ENCODE measurements at places on chromosomes 4 and X. TPM values are rescaled to one million over a fixed set of nuclear protein-coding genes. Genes with fewer than 3 reads are reported as not detected.

DNA sequence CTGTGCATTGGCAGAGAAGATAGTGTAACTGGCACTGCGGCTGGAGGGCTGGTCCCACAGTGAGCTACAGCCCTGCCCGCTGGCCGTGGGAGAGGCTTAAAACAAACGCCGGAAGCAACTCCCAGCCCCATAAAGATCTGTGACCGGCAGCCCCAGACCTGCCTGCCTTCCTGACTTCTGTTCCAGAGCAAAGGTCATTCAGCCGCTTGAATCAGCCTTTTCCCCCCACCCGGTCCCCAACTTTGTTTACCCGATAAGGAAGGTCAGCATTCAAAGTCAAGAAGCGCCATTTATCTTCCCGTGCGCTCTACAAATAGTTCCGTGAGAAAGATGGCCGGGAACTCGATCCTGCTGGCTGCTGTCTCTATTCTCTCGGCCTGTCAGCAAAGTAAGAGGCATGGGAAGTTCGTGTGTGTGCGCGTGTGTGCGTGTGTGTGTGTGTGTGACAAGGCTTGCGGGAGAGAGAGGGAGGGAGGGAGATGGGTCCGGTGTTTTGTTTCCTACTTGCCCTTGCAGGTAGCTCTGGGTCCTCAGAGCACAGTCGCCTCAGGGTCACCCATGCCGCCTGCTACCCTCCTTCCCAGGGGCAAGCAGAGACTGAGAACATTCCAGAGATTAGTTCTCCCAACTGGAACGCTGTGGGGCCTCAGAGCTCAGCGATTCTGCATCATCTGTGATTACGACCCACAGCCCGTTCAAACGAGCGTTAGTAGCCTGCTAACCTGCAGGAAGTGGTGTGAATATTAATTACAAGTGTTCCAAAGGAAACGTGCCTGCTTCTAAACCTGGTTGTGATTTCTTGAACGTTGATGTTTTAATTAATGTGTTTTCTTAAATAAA lies at the start of gene MGST2:
MGST2 (plus strand) TSS at position 130 of the 840 bp plus-strand sequence; CDS start at position 331, 201 bp downstream.
- DNase-seq: peak; percentile 70

DNA sequence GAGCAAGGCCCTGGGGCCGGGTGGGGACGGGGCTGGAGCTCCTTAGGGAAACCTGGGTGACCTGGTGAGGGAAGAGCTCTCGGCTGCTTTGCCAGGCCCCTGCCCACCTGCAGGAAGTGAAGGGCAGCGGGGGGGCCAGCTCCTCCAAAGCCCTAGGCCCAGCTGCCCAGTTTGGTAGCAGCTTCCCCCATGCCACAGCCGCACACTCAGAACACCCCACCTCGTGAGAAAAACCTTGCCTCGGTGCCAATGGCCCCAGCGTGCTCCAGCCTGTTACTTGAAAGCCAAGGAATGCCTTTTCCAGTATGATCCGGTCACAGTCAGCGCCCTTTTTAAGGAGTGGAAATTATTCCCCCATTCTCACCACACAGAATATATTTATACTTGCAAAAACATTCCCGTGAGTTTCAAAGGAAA lies 38.3 kb downstream of the ACOX3 start:
- DNase-seq: no peak

GRCh38 chr4:121076416-121076815 lies 4.1 kb upstream of the NDNF start:
- DNase-seq: no peak

DNA sequence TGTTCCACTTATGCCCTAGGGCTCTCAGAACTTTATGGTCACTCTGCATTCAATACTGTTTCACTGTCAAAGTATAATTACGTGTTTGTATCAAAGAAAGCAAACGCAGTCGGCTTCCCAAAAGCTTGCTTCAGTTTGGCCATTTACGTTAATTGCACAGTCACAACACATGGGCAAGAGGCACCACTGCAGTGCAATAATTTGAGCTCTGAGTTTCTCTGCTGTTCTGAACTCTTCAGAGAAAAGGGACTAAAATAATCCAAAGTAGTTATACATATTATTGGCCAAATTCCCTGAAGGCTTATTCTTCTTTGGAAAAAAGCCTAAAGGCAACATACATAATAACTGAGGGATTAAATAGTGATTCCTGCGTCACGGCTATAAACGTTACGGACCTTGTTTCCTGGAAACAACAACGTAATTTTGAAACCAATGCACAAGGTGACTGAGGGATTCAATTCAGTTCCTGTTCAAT lies 51.3 kb downstream of the RNF150 start:
- no peak for DNase-seq

GRCh38 chr4:124790471-124790870 lies 77.9 kb upstream of the ANKRD50 start:
- DNase-seq: no peak

GRCh38 chrX:150625875-150626274 lies 57.5 kb downstream of the MTM1 start:
- no peak for DNase-seq

GRCh38 chrX:10104958-10105658 lies 51.7 kb upstream of the CLCN4 start:
- DNase-seq: no peak

- no peak for DNase-seq
These were observed 1.4 kb downstream of the CNKSR2 start for GRCh38 chrX:21375708-21376009.

DNA sequence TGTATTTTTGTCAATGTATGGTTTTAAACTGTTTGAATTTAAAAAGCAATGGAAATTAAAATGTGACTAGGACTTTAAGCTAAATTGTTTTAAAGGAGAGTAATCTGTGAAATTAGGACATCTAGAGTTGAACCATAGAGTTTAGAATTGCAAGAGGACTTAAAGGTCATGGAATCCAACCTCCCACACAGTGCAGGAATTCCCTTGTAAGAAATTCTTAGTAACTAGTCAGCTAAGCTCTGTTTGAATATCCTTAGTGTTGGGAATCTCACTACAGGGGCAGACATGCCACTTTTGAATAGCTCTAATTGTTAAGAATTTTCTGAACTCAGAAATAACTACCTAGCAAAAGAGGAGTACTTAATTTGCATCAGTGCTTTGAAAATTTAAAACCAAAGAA lies 292.9 kb downstream of the IL1RAPL1 start:
- DNase-seq: no peak

GRCh38 chr4:109786846-109787245 lies 15.0 kb downstream of the CFI start:
- DNase-seq: no peak

GRCh38 chr4:89434364-89434988 lies 126.9 kb upstream of the GPRIN3 start:
- DNase-seq: peak; percentile 32

DRD5 gene
- 0.11 TPM for total RNA-seq

KLHL4 gene
- total RNA-seq: 23.8 TPM

SLC34A2 gene
- 0.58 TPM for total RNA-seq

PCDH11X gene
- total RNA-seq: 3.4 TPM

PPBP gene
- 6.5 TPM for total RNA-seq

Data from urinary bladder (tissue), 4 donors.